CD4-positive, alpha-beta T cell treated with Interleukin-12 subunit alpha and Interleukin-12 subunit beta, for 1 hour (primary cell): ENCODE measurements at places on chromosomes 3 and 15.

- DNase-seq = no peak
Observed at GRCh38 chr15:50046159-50046558, 72.9 kb downstream of the ATP8B4 start.

- no peak for DNase-seq
Observed at GRCh38 chr3:30141178-30141581, 465.2 kb upstream of the TGFBR2 start.

DNA sequence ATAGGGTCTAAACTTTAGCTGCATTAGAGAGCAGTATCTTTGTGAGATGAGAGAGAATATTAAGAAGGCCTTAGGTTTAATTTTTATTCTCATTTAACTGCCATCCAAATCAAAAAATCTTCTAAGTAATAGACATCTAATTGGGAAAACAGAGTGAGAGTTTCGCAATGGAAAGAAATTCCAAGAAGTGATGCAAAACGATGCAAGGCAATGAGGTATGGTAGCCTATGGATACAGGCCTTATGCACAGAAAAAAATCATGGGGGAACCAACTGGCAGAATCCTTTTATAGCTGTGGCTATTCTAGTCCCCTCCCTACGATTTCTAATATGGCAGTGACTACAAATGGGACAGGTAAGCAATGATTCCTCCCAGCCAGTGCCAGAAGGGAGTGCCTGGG is 225.9 kb downstream of the GREM1 start:
- DNase-seq = no peak

DNA sequence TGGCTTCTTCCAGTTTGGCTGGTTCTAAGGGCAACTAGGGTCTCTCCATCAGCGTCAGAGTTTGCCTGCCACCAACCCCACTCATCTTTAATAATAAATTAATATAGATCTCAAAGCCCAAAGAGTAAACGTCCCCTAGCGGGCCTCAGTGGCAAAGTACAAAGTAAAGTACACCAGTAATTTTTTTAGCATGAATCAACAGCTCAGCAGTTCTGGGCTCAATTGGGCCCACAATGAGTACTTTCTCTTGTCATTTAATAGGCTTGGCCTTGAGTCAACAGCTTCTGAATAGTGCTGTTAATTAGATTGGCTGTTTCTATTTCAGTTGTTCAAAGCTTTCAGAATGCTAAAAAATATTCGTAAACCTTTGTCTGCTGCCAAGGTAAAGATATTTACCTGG is 89.0 kb upstream of the PFN2 start:
- DNase-seq = no peak

- DNase-seq = no peak
Observed at GRCh38 chr3:16181361-16181760, 6.9 kb downstream of the GALNT15 start.

DNA sequence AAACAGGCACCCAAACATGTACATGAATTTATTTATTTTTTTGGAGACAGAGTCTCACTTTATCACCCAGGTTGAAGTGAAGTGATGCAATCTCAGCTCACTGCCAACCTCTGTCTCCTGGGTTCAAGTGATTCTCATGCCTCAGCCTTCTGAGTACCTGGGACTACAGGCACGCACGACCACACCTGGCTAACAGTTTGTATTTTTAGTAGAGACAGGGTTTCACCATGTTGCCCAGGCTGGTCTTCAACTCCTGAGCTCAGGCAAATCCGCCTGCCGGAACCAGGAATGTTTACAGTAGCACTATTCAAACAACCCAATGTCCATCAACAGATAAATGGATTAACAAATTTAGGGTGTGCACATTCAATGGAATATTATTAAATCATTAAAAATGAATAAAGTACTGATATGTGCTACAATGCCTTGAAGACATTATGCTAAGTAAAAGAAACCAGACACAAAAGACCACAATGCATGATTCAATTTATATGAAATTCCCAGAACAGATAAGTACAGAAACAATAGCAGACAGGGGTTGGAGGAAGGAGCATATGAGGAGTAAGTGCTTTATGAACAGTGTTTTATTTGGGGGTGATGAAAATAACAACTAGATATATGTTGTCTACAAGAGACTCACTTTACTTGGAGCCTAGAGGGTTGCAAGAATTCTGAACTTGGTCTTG is 1.3 kb downstream of the LEO1 start:
- DNase-seq = no peak

DNA sequence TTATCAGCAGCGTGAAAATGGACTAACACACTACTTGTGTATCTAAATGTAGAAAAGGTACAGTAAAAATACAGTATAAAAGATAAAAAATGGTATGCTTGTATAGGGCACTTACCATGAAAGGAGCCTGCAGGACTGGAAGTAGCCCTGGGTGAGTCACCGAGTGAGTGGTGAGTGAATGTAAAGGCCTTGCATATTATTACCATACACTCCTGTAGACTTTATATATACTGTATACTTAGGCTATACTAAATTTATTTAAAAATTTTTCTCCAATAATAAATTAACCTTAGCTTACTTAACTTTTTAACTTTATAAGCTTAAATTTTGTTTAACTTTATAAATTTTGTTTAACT is 67.2 kb upstream of the TSPAN3 start:
- no peak for DNase-seq

DNA sequence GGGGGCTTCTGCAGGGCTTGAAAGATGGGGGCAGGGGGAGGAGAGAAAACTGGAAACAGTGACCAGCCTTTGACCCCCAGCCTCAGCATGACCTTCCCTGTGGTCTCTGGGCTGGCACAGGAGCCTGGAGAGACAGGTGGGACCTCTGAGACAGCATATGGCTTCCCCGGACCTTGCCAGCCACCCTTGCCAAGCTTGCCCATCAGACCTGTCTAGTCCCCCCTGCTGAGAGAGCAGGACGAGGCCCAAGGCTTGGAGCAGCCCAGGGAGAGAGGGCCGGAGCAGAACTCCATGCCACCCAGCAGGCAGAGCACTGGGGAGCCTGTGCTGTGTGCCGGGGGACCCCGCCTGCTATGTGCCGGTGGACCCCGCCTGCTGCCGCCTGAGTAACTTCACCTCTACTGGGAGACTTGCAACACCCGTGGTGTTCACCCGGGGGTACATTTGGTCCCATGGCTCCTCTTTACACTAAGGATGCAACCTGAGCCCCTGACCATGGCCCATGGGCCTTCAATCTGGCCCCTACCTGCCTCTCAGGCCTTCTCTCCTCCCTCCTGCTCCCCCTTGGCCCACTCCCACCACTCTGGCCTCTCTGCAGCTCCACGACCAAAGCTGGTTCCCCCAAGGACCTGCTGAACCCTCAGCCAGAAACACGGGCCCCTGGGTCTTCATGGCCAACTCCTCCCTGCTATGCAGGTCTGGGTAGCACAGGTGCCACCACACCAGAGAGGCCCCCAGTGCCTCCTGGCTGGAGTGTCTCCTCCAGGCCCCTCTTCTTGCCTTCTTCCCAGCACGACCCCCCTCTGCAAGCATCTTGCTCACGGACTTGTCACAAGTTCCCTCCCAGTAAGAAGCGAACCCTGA is 21.1 kb upstream of the SLC41A3 start:
- no peak for DNase-seq

GRCh38 chr3:42052132-42052483 is 39.0 kb upstream of the TRAK1 start:
- DNase-seq = no peak

GRCh38 chr15:100693451-100693850 is 91.1 kb downstream of the ASB7 start:
- DNase-seq = no peak

GRCh38 chr3:73658227-73658626 is 33.5 kb upstream of the PDZRN3 start:
- DNase-seq = no peak

- DNase-seq = no peak
Observed at GRCh38 chr3:55641964-55642363, 154.9 kb upstream of the WNT5A start.

GRCh38 chr3:182490596-182491491 is 302.5 kb upstream of the ATP11B start:
- no peak for DNase-seq

DNA sequence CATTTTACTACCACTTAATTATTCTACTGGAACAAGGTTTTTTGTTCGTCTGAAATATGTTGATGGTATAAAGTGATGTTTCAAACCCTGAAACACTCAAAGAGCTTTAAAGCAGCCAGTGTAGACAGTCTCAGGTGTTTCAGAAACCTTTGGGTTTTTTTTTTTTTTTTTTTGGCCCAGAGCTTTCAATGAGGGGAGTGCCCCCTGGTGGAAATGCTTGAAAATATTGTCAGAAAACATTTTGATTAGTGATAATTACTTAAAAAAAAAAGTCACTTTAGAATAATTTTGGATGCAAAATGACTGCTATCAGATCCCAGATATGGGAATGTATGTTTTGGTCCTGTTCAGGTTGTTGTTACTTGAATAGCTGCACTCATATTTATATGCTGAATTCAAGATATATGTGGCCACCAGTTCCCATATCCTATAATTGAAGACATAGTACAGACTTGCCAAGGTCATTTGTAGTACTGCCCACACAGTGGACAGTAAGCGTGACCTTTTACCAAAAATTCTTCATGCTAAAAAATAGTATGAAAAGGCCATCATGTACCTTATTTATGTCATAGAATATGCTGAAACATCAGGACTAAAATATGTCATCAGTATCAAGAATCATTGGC is 35.9 kb downstream of the SATB1 start:
- peak; percentile 51 for DNase-seq

DNA sequence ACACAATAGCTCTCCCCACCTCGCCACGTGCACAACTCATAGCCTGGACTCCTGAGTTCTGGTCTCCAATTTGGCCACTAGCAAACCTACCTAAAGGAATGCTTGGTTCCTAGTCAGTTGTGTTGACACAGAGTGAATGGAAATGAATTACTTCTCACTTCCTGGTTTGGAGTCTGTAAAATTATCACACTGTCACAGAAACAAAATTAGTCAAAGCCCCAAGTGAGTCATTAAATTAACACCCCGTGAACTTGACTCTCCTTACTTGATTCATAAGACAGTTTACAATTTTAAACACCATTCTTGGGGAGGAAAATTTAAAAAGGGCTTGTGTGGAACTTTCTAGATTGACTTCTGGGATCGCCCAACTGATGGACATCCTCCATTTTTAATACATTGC is 276.2 kb upstream of the CTNNB1 start:
- no peak for DNase-seq

GRCh38 chr3:29249829-29250345 is 31.0 kb upstream of the RBMS3 start:
- DNase-seq = no peak

DNA sequence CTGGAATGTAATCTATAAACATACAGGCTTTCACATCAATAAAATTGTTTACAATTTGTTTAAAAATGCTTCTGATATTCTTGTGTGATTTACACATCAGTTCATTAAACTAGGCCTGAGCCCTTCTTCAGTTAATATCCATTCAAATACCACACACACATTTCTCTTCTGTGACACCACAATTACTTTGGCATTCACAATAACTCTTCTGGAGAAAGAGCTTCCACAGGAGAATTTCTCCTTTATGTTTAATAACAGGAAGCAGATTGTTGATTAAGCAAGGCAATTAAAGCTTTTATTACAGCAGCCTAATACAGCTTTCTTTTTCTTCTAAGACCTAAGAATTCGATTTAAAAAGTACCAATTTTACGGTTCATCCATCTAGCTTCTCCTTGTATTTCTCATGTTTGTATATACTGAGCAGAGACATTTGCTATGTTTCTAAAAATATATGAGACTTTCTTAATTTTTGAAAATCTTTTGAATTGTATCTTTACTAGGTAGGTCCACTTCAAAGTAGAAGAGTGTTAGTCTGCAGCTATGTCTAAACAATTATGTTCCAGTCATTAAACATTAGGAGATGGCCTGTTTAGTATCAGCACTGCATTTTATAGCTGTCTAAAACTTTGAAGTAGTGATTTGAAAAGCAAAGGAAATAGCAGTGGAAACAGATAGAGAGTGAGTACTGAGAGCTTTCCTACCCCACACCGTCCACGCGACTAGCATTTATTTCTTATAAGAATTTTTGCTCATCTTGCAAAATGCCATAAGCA is 511.1 kb upstream of the UBE2E2 start:
- DNase-seq = no peak

- no peak for DNase-seq
Observed at GRCh38 chr3:55955891-55956477, 468.9 kb upstream of the WNT5A start.

- no peak for DNase-seq
Observed at GRCh38 chr3:141204343-141204742, 27.3 kb upstream of the PXYLP1 start.

GRCh38 chr15:34049112-34049511 is 10.1 kb upstream of the AVEN start:
- DNase-seq = no peak

- DNase-seq = no peak
Observed at GRCh38 chr3:55725681-55726500, 238.8 kb upstream of the WNT5A start.

DNA sequence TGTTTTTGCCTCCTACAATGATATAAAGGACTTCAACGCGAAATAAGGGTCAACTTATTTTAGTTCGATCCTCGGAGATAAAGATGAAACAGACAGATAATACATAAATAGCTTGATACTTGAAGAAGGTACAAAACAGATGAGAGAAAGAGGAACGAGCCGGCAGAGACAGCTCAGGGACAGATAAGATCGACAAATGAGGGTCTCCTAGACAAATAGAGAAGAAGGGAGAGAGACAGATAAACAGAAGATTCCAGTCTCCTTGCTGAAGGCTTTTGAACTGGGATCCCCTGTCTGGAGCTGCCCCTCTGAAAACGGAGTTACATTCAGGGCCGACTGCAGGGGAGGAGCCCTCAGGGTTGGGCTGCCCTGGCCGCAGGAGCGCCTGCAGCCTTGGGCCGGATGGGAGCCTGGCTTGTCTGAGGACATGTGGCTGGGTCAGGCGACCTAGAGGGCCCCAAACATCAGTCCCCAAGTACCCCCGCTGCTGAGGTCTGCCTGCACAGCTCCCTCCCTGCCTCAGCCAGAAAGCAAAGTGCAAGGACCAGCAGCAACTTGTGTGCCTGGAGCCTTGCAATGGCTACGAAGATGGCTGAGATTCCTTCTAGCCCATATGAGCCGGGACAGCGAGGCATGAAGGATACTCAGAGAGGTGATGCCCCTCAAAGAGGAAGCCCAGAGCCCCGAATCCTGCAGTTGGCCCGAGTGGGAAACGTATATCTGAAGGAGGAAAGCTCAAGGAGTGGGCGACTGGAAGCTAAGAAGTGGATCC is 926 bp upstream of the SKOR1 start:
- DNase-seq = no peak
